ENCODE measurements at places on chromosomes 4 and X.

DNA sequence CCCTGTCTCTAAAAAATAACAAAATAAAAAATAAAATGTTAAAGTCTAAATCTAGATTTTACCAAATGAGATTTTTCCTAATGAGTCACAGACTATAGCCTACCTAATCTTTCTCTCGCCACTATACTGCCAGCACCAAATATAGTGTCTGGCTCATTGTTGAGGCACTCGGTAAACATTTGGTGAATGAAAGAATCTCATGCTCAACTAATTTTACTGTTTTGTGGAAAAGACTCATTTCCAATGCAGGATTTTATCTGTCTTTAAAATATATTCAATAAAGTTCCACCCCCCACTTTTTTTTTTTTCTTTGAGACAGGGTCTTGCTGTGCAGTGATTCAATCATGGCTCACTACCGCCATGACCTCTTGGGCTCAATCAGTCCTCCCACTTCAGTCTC is 71.5 kb downstream of the PLS3 start:
- no peak for DNase-seq

DNA sequence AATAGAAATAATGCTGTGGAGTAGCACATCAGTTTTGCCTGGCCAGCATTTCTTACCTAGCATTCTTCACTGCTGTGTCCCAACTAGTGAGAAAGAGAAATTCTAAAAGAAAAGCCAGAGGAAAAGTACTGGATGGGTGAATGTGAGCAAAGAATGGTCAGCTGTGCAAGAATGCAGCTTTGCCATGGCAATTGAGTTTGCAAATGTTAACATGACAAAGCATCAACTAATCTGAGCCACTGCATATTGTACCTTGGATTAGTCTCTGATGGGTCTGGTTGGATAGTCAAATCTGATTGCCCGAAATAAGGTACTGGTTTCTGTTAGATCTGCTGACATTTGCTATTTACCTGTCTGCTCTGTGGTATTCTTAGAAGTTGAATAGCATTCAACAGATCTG is 38.7 kb downstream of the ADD1 start:
- no peak for DNase-seq

- DNase-seq = no peak
These were observed 111.0 kb downstream of the FAM53A start for GRCh38 chr4:1572964-1573720.

DNA sequence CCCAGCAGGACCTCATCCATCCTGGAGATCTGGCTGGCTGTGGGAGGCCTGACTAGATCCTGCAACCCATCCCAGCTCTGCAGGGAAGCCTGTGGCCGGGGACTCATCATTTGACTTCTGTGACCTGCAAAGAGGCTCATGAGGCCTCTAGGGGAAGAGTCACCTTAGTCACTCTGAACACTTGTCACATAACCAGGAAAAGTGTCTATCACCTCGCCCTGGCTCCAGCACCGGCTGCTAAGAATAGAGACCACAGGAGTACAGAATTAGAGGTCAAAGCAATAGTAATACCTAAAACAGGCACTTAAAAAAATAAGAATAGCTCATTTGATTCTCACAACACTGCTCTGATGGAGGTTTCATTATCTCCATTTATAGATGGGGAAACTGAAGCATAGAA is 3.8 kb upstream of the NSG1 start:
- no peak for DNase-seq
